ENCODE measurements at places on chromosomes 5 and 9. TPM values are rescaled to one million over a fixed set of nuclear protein-coding genes. Genes with fewer than 3 reads are reported as not detected.

TMEM8B gene
- 4.2 TPM for total RNA-seq

SH3RF2 gene
- 16.3 TPM for total RNA-seq

ITK gene
- total RNA-seq = 0.29 TPM

CCNI2 gene
- 3.8 TPM for total RNA-seq

PLPP1 gene
- total RNA-seq = 19.8 TPM

PALM2AKAP2 gene
- total RNA-seq = 3.8 TPM

ARHGEF28 gene
- total RNA-seq = 58.2 TPM

CER1 gene
- total RNA-seq = not detected

All from epithelial cell of proximal tubule (primary cell).